B cell (primary cell): ENCODE measurements at places on chromosomes 2 and 18. TPM values are rescaled to one million over a fixed set of nuclear protein-coding genes. Genes with fewer than 3 reads are reported as not detected.

DNA sequence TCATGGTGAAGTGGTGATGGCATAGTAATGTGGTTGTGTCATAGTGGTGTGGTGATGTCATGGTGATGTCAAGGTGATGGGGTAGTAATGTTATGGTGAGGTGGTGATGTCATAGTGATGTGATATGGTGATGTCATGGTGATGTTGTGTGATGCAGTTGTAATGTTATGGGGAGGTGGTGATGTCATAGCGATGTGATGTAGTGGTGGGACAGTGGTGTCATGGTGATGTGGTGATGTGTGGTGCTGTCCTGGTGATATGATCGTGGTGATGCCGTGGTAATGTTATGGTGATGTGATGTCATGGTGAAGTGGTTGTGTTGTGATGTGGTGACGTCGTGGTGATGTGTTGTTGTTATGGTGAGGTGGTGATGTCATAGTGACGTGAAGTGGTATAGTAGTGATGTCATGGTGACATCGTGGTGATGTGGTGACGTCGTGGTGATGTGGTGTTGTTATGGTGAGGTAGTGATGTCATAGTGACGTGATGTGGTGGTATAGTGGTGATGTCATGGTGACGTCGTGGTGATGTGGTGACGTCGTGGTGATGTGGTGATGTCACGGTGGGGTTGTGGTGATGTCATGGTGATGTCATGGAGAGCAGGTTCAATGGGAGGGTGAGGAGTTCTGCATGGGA, 242.7 kb upstream of the MYT1L start:
- no peak overlapping the region for H3K27ac ChIP-seq
- DNase-seq, result no peak
- no peaks in the 10 kb centered on the region for H3K4me1 ChIP-seq
- no peaks in the 10 kb centered on the region for H3K27me3 ChIP-seq
- H3K4me3 ChIP-seq, result no peak overlapping the region

Gene TTC39C
- total RNA-seq, result 44.3 and 52.9 TPM in 2 replicates

Gene CNNM4
- 24.0 and 25.6 TPM in 2 replicates for total RNA-seq

GRCh38 chr18:35289293-35289692, 736 bp downstream of the ZSCAN30 start:
- no peak for DNase-seq
- H3K4me1 ChIP-seq, result peaks cover 14% of the 10 kb centered on the region
- H3K27me3 ChIP-seq, result no peaks in the 10 kb centered on the region
- H3K36me3 ChIP-seq, result no peaks in the 10 kb centered on the region
- H3K27ac ChIP-seq, result peak overlapping the region; percentile 80
- peak overlapping the region; percentile 85 for H3K4me3 ChIP-seq

Gene LRRTM4
- total RNA-seq, result not detected in 2 replicates

GRCh38 chr2:189657867-189658266, 3.4 kb upstream of the ASNSD1 start:
- peak overlapping the region; percentile 5 for H3K27ac ChIP-seq
- H3K36me3 ChIP-seq, result no peaks in the 10 kb centered on the region
- no peak overlapping the region for H3K4me3 ChIP-seq
- H3K4me1 ChIP-seq, result peaks cover 21% of the 10 kb centered on the region
- no peak for DNase-seq
- no peaks in the 10 kb centered on the region for H3K27me3 ChIP-seq
